Esophagus squamous epithelium (tissue), 5 donors: ENCODE measurements at places on chromosomes 2 and 18. TPM values are rescaled to one million over a fixed set of nuclear protein-coding genes. Genes with fewer than 3 reads are reported as not detected.

The ACMSD gene
- total RNA-seq, result not detected

The CCDC74A gene
- total RNA-seq, result 2.9 TPM

The TMEM17 gene
- 3.4 TPM for total RNA-seq

The DNAJC10 gene
- 34.3 TPM for total RNA-seq

The NMUR1 gene
- total RNA-seq, result 0.15 TPM

The CWC22 gene
- total RNA-seq, result 24.4 TPM

The MARCO gene
- total RNA-seq, result 4.2 TPM

The CACNB4 gene
- 7.2 TPM for total RNA-seq

DNA sequence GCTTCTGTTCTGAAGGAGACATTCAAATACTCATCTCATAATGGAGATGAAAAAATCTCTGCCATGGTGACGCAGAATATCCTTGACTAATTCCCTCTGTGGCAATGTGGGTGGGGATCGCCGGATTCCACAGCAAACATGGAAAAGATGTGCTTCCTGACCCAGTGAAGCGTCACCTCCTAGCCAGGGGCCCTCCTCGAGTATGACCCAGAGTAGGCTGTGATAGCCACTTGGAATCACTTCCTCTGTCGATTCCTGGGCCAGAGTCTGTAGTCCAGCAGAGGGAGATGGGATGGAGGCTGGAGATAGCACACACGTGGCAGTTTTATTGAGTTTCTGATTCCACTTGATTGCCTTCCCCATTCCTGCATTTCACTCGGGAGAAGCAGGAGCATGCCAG, 36.8 kb downstream of the DRC1 start:
- H3K36me3 ChIP-seq, result no peaks in the 10 kb centered on the region
- no peak overlapping the region for H3K27ac ChIP-seq
- peaks cover 4% of the 10 kb centered on the region for H3K27me3 ChIP-seq
- DNase-seq, result no peak

GRCh38 chr2:43438858-43439655, 156.8 kb downstream of the THADA start:
- no peaks in the 10 kb centered on the region for H3K27me3 ChIP-seq
- H3K4me1 ChIP-seq, result peaks cover 39% of the 10 kb centered on the region
- H3K27ac ChIP-seq, result no peak overlapping the region

- H3K36me3 ChIP-seq, result no peaks in the 10 kb centered on the region
- H3K4me1 ChIP-seq, result peaks cover 36% of the 10 kb centered on the region
- H3K27me3 ChIP-seq, result no peaks in the 10 kb centered on the region
- H3K27ac ChIP-seq, result peak overlapping the region; percentile 71
- DNase-seq, result no peak
- H3K4me3 ChIP-seq, result peak overlapping the region; percentile 80
Measured at GRCh38 chr2:11748861-11749645, 2.6 kb downstream of the LPIN1 start.

GRCh38 chr2:136230464-136230863, 112.5 kb upstream of the CXCR4 start:
- no peaks in the 10 kb centered on the region for H3K27me3 ChIP-seq
- no peaks in the 10 kb centered on the region for H3K36me3 ChIP-seq
- H3K4me3 ChIP-seq, result no peak overlapping the region
- H3K4me1 ChIP-seq, result peaks cover 9% of the 10 kb centered on the region
- DNase-seq, result no peak

DNA sequence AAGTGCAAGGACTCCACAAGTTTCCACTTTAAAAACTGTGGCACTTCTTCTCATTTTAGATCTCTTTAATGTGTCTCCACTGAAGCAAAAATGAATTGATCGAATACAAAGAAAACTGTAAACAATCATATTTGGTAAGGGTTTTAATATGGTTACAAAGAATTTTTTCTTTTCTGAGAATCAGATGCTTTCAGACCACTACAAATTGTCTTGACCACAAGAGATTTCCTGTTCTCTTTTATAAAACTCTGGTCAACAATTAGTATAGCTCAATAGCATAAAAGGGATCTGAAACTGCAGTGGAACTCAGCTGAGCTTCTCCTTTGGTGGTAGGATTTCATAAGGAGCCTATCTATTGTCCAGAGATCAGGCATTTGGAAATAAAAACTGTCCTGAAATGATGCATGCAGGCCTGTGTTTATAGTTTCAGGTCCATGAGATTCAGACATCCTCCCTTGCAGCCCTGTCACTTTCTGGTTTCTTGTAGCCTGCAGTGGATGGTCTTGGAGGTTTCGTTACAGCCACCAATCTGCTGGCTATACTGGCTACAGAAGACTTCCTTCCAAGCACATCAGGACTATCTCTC, 120.0 kb downstream of the DOCK10 start:
- H3K27ac ChIP-seq, result peak overlapping the region; percentile 73
- no peak for DNase-seq
- no peaks in the 10 kb centered on the region for H3K36me3 ChIP-seq
- no peaks in the 10 kb centered on the region for H3K27me3 ChIP-seq

- no peaks in the 10 kb centered on the region for H3K4me1 ChIP-seq
- DNase-seq, result no peak
- no peak overlapping the region for H3K27ac ChIP-seq
- H3K27me3 ChIP-seq, result no peaks in the 10 kb centered on the region
- no peaks in the 10 kb centered on the region for H3K36me3 ChIP-seq
Measured at GRCh38 chr2:56741601-56742102, 557.9 kb downstream of the CCDC85A start.

DNA sequence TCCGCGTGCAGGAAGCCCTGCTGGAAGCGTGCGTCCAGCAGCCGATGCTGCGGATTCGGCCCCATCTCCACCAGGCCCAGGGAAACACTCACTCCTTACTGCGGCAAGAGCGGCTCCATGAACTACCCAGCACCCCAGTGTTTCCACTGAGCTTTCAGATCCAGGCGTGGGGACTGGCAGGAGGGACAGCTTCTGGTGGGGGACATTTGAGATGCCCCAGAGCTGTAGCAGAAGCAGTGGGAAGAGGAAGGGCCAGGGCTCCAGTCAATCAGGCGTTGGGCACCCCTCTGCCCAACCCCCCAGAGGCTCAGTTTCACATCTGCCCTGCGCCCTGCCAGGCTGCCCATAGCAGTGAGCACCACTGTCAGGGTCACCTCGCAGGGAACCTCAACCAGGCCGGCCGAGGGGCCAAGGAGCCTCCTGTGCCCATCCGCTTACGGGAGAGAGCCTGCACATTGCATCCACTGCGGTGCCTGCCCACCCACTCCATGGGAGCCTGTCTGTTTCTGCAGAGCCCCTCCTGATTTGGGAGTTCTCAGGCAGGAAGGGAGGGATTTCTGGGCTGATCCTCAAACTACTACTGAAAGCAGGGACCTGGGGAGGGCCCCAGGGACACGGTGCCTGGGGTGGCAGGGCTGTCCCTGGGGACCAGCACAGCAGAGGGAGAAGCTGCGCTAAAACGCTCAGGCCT, 4.6 kb downstream of the AGXT start:
- H3K27me3 ChIP-seq, result no peaks in the 10 kb centered on the region
- no peak for DNase-seq
- H3K4me3 ChIP-seq, result no peak overlapping the region
- no peaks in the 10 kb centered on the region for H3K4me1 ChIP-seq

- H3K36me3 ChIP-seq, result peaks cover 11% of the 10 kb centered on the region
- H3K4me3 ChIP-seq, result peak overlapping the region; percentile 78
- peaks cover 11% of the 10 kb centered on the region for H3K4me1 ChIP-seq
- no peaks in the 10 kb centered on the region for H3K27me3 ChIP-seq
- no peak for DNase-seq
Measured at GRCh38 chr2:25251422-25252273, 83.3 kb upstream of the POMC start.

GRCh38 chr18:50492097-50492496, 67.8 kb upstream of the MAPK4 start:
- no peak overlapping the region for H3K4me3 ChIP-seq
- DNase-seq, result no peak
- H3K27me3 ChIP-seq, result no peaks in the 10 kb centered on the region
- H3K4me1 ChIP-seq, result no peaks in the 10 kb centered on the region
- H3K36me3 ChIP-seq, result no peaks in the 10 kb centered on the region

DNA sequence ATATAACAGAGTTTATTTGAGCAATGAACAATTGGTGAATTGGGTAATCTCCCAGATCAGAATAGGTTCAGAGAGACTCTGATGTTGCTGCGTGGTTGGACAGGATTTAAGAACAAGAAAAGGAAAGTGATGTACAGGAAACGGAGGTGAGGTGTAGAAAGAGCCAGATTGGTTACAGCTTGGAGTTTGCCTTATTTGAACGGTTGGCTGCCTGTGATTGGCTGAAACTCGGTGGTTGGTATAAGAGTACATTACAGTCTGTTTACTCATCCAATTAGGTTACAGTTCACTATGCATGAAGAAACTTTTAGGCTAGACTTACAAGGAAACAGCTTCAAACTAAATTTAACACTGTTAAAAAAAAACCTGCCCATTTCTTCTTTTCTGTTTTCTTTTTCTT, 68.0 kb upstream of the CABLES1 start:
- no peaks in the 10 kb centered on the region for H3K27me3 ChIP-seq
- no peaks in the 10 kb centered on the region for H3K36me3 ChIP-seq

GRCh38 chr2:44930274-44931197, 11.0 kb upstream of the SIX3 start:
- H3K4me3 ChIP-seq, result no peak overlapping the region
- peaks cover 100% of the 10 kb centered on the region for H3K27me3 ChIP-seq
- no peak overlapping the region for H3K27ac ChIP-seq
- no peak for DNase-seq
- peaks cover 22% of the 10 kb centered on the region for H3K4me1 ChIP-seq

- no peak overlapping the region for H3K4me3 ChIP-seq
- no peaks in the 10 kb centered on the region for H3K4me1 ChIP-seq
- no peak overlapping the region for H3K27ac ChIP-seq
- no peak for DNase-seq
- no peaks in the 10 kb centered on the region for H3K36me3 ChIP-seq
- H3K27me3 ChIP-seq, result no peaks in the 10 kb centered on the region
Measured at GRCh38 chr2:137826373-137827372, 137.6 kb upstream of the HNMT start.

DNA sequence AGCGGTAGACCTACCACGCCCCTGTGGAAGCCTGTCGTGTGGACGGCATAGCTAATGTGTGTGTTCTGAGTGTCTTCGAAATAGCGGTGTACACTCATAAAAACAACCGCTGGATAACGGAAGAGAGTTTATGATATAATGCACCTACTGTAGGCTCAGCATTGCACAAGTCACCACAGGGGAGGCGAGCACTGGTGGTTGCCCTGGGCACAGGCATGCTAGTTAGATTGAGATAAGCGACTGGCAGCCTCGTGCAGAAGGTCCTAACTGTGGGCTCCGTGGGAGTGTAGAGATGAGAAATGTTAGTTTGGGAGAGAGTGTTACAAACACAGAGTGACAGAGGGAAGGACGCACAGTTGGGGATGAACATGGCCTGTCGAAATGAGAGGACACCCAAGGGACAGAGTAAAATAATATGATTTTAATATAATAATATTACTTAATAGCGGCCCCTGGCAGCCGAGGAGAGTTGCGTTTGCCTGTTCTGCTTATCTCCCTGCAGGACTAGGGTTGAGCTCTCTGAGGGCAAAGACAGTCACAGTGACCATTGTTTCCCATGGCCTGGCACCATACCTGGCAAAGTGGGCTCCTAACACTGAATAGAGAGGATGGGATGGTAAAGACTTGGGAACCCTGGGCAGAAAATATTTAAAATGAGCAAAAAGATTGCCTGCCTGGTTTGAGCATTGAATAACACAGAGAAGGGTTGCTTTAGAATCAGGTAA, 204.2 kb downstream of the GBX2 start:
- no peaks in the 10 kb centered on the region for H3K4me1 ChIP-seq
- peaks cover 5% of the 10 kb centered on the region for H3K36me3 ChIP-seq
- H3K4me3 ChIP-seq, result no peak overlapping the region
- no peak for DNase-seq
- no peak overlapping the region for H3K27ac ChIP-seq
- H3K27me3 ChIP-seq, result no peaks in the 10 kb centered on the region
